ENCODE measurements at places on chromosomes 6 and 20. TPM values are rescaled to one million over a fixed set of nuclear protein-coding genes. Genes with fewer than 3 reads are reported as not detected.

GRCh38 chr6:44831002-44831610 lies 443.6 kb downstream of the CDC5L start:
- no peak for DNase-seq

DNA sequence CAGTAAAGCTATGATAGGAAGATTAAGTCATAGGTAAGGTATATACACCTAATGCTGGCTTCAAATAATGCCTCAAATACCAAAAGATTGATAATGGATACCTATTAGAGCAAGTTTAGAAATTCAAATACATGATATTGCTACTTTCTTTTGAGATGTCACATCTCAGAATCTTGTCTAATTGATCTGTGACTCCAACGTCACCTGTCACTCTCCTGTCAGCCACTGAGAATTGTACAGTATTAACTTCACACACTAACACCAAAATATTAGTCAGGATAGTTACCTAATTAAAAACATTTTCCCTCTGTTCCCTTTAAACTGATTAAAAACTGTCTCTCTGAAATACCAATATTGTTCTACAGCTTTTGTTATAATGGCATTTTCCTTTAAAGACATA lies 575.5 kb upstream of the ID4 start:
- no peak for DNase-seq

DNA sequence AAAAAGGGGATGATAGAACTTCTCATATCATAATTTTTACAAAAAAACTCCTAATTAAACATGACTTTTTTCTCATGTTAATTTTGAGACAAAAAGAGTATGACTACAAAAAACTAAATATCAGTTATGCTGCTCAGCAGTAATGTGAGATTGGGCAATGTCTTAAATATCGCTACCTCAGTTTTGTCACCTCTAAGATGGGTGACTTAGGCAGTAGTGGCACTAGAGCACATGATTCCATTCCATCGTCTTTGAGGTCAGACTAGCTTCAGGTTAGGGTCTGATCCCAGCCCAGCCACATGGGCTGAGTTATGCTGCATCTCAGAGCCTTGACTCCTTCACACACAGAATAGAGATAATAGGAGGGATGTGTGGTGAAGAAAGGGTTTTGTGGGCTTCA lies 11.0 kb downstream of the DCBLD1 start:
- no peak for DNase-seq

- no peak for DNase-seq
Observed at GRCh38 chr6:114955363-114955762, 612.5 kb upstream of the HS3ST5 start.

GRCh38 chr20:5559945-5560344 lies 190.3 kb upstream of the SHLD1 start:
- no peak for DNase-seq

- DNase-seq: no peak
Observed at GRCh38 chr20:17921774-17922173, 46.8 kb downstream of the SNX5 start.

GRCh38 chr6:41736800-41737555 lies 1.6 kb upstream of the TFEB start:
- DNase-seq: no peak

The SLC4A11 gene
- 1.3 TPM for total RNA-seq

The CFAP61 gene
- not detected for total RNA-seq

Measured in HT-29 (cell line).